H9 (cell line): ENCODE measurements at places on chromosomes 2 and 18. TPM values are rescaled to one million over a fixed set of nuclear protein-coding genes. Genes with fewer than 3 reads are reported as not detected.

DNA sequence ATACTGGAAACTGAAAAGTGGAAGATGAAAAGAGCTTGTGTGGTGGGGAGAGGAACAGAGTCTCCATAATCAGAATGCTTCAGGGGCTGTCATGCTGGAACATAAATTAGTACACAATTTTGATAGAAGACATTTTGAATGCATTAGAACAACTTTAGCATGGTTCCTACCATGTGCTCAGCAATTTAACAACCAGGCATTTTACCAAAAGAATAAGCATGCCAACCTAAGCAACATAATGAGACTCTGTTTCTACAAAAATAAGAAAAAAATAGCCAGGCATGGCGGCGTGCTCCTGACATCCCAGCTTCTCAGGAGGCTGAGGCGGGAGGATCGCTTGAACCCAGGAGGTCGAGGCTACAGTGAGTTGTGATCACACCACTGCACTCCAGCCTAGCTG is 40.5 kb upstream of the TMEM18 start:
- peaks cover 3% of the 10 kb centered on the region; the same call in 1 of the 2 replicates for H3K4me1 ChIP-seq
- DNase-seq, result no peak
- H3K36me3 ChIP-seq, result no peaks in the 10 kb centered on the region
- no peak overlapping the region for H3K4me3 ChIP-seq
- H3K27ac ChIP-seq, result no peak overlapping the region

- H3K4me1 ChIP-seq, result no peaks in the 10 kb centered on the region; the same call in 1 of the 2 replicates
- H3K4me3 ChIP-seq, result no peak overlapping the region
- no peak overlapping the region for H3K27ac ChIP-seq
- H3K27me3 ChIP-seq, result no peaks in the 10 kb centered on the region
- H3K36me3 ChIP-seq, result no peaks in the 10 kb centered on the region
These were observed 15.8 kb upstream of the EXOC6B start for GRCh38 chr2:72841462-72842125.

- H3K36me3 ChIP-seq, result no peaks in the 10 kb centered on the region
- H3K4me3 ChIP-seq, result no peak overlapping the region
- H3K27ac ChIP-seq, result no peak overlapping the region
- DNase-seq, result no peak
- no peaks in the 10 kb centered on the region for H3K4me1 ChIP-seq
- H3K27me3 ChIP-seq, result no peaks in the 10 kb centered on the region
These were observed 145.9 kb downstream of the ACKR3 start for GRCh38 chr2:236715491-236715961.

The MBOAT2 gene
- 20.2 and 23.4 TPM in 2 replicates for total RNA-seq

The THSD7B gene
- total RNA-seq, result 0.50 and 0.85 TPM in 2 replicates

The RTP5 gene
- not detected in 2 replicates for total RNA-seq

DNA sequence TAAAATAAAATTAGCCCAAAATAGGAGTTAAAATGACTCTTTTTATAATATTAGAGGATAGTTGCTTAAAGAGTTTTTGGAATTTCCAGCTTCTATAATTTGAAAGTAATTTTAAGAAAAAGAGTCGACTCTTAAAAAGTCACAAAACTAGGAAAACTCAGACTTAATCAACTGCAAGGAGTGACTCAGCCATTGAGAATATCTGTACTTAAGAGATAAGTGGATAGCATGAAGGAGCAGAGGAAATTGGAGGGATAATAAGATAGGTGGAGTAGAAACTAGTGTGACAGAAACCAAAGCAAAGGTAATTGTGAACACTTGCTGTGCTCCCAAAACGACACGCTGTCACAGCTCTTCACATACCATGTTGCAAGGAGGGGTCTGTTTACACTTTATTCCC is 8.4 kb downstream of the RSAD2 start:
- no peaks in the 10 kb centered on the region for H3K36me3 ChIP-seq
- H3K27me3 ChIP-seq, result no peaks in the 10 kb centered on the region
- no peak for DNase-seq
- no peaks in the 10 kb centered on the region for H3K4me1 ChIP-seq
- no peak overlapping the region for H3K4me3 ChIP-seq

GRCh38 chr2:10356439-10356811 is 53.7 kb downstream of the HPCAL1 start:
- H3K36me3 ChIP-seq, result no peaks in the 10 kb centered on the region
- H3K27me3 ChIP-seq, result no peaks in the 10 kb centered on the region
- no peak for DNase-seq
- no peak overlapping the region for H3K4me3 ChIP-seq

The ALPP gene
- 0.15 and 0.20 TPM in 2 replicates for total RNA-seq

The UGT1A10 gene
- total RNA-seq, result not detected in 2 replicates

The PIAS2 gene
- 53.9 and 58.4 TPM in 2 replicates for total RNA-seq

DNA sequence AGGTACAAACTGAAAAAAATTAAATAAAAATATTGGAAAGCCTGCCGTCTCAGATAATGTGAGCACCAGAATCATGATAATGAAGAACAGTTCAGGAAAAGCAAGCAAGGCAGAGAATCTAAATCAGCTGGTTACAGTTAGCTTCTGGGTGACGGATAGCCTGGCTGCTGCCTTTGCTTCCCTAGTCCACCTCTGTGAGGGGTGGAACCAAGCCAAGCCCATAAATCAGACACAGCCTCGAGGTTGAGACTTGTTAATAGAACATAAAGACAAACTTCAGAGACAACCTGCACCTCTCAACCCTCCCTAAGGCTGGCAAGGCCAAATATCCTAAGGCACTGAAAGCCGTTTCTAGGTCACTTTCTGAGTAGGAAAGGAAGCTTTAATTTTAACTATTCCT is 334.7 kb upstream of the SLC39A10 start:
- no peaks in the 10 kb centered on the region for H3K4me1 ChIP-seq
- DNase-seq, result no peak
- H3K27me3 ChIP-seq, result no peaks in the 10 kb centered on the region
- no peak overlapping the region for H3K4me3 ChIP-seq
- H3K36me3 ChIP-seq, result no peaks in the 10 kb centered on the region
- H3K27ac ChIP-seq, result no peak overlapping the region

DNA sequence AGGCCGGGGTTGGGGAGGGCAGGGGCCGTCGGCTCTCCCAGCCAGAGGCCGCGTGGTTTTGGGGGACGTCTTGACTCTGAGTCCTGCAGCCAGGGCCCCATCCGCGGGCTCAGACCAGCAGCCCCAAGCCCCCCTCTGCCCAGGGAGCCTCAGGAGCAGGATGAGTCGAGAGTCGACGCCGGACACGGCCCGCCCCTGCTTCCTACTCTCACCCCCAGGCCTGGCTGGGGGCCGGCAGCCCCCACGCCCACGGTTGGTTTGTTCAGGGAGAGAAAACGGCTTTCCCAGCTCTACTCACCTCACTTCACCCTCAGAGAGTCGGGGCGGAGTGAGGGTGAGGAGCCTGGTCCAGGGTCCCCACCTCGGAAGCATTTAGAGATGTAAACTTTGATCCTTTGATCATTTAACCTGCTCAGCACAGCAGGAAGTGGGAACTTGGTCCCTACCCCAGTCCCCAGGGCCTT is 6.9 kb downstream of the SNORC start:
- DNase-seq, result no peak
- no peak overlapping the region for H3K27ac ChIP-seq
- no peaks in the 10 kb centered on the region for H3K36me3 ChIP-seq
- no peaks in the 10 kb centered on the region for H3K4me1 ChIP-seq
- peak overlapping the region; percentile 45 for H3K4me3 ChIP-seq

The KCNG2 gene
- total RNA-seq, result 0.15 TPM in 1 of 2 replicates, not detected in the other

The FBXO15 gene
- total RNA-seq, result 0.39 and 0.48 TPM in 2 replicates

- no peak for DNase-seq
- no peak overlapping the region for H3K4me3 ChIP-seq
- H3K27ac ChIP-seq, result no peak overlapping the region
- no peaks in the 10 kb centered on the region for H3K4me1 ChIP-seq
- no peaks in the 10 kb centered on the region for H3K36me3 ChIP-seq
These were observed 751.3 kb downstream of the SOCS6 start for GRCh38 chr18:71040161-71040560.
